Esophagus muscularis mucosa (tissue), 4 donors: ENCODE measurements at places on chromosomes 7 and 10. TPM values are rescaled to one million over a fixed set of nuclear protein-coding genes. Genes with fewer than 3 reads are reported as not detected.

Gene NPTX2
- total RNA-seq: 28.3 TPM

Gene ADAMTS14
- not detected for total RNA-seq

- DNase-seq: no peak
Measured at GRCh38 chr7:153943861-153944260, 108.3 kb upstream of the DPP6 start.

Gene VPS26A
- total RNA-seq: 41.4 TPM

DNA sequence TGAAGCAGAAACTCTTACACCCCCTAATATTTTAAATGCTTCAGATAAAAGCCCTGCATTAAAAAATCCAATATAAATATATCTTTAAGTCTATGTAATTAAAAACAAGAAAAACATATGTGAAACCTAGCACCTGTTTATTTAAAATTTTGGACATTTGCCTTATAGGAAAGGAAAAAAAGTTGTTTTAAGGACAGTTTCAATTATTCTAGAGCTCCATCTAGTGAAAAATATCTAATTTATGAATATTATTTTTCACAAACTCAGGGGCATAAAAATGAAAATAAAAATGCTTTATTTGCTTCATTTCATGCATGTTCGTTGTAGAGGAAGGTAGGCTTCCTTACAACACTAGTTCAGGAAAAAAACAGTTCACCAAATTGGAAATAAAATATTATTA, 26.1 kb downstream of the ENKUR start:
- no peak for DNase-seq

DNA sequence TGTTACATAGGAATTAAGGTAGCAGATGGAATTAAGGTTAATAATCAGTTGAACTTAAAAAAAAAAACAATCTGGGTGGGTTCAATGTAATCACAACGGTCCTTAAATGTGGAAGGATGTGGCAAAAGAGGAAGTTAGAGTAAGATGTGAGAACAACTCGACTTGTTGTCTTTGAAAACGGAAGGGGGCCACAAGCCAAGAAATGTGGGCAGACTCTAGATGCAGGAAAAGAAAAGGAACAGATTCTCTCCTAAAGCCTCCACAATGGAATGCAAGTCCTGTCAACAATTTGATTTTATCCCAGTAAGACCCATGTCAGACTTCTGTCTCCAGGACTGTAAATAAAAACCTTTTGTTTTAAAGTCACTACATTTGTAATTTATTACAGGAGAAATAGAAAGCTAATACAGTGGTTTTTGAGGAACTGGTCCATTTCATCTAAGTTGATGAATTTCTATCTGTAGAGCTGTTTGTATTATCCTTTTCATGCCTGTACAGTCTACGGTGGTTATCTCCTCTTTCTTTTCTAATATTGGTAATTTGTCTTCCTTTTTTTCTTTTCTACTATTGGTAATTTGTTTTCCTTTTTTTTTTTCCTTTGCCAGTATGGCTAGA, 8.6 kb downstream of the MCMBP start:
- peak; percentile 2 for DNase-seq

GRCh38 chr7:153447011-153447410, 605.2 kb upstream of the DPP6 start:
- no peak for DNase-seq

Gene PTPN20
- 2.9 TPM for total RNA-seq

Gene ANXA8L1
- total RNA-seq: not detected

DNA sequence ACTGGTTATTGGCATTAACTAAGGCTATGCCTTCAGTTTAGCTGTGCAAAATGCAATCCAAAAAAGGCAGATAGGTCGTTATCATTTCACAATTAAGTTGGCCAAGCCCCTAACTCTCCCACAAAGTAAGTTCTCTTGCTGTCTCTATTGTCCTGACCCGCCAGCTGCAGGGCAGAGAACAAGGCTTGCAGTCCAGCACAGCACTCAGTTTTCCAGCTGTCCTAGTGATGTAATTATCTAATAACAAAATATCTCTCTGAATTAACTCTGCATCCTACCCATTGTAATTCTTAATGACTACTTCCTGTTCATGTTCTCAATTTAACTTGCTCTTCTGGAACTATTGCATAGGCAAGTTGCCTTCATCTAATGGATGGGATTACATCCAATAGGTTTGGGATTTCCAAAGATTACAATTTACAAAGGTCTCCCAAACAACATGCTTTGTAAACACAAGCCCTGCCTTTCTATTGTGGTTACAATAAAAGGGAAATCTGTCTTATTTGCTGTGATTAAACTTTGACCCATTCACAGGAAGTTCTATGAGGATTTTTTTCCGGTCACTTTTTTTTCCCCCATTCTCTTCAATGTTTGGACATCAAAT, 55.2 kb downstream of the CDK6 start:
- no peak for DNase-seq

DNA sequence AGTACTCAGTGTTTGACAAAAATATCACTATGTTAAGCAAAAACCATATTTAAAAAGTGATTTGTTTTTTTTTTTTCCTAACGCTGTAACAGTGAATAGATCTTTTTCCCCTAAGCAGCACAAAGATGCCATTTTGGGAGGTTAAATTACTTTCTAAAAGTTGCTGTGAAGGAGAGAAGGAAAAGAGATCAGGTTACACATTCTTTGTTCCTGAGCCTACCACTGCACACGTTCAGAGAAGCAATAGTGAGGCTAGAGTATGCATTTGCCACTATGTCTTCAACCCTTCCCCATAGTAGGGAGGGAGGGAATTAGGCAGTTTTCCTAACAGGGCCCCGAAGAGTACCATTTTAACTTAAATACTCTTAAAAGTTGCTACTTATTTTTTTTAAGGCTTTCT, 38.9 kb downstream of the BMPR1A start:
- DNase-seq: no peak

- no peak for DNase-seq
Measured at GRCh38 chr7:123372368-123372767, 162.0 kb downstream of the IQUB start.

GRCh38 chr10:113867904-113868303, 13.4 kb downstream of the NHLRC2 start:
- no peak for DNase-seq

Gene KMT2E
- 109 TPM for total RNA-seq

DNA sequence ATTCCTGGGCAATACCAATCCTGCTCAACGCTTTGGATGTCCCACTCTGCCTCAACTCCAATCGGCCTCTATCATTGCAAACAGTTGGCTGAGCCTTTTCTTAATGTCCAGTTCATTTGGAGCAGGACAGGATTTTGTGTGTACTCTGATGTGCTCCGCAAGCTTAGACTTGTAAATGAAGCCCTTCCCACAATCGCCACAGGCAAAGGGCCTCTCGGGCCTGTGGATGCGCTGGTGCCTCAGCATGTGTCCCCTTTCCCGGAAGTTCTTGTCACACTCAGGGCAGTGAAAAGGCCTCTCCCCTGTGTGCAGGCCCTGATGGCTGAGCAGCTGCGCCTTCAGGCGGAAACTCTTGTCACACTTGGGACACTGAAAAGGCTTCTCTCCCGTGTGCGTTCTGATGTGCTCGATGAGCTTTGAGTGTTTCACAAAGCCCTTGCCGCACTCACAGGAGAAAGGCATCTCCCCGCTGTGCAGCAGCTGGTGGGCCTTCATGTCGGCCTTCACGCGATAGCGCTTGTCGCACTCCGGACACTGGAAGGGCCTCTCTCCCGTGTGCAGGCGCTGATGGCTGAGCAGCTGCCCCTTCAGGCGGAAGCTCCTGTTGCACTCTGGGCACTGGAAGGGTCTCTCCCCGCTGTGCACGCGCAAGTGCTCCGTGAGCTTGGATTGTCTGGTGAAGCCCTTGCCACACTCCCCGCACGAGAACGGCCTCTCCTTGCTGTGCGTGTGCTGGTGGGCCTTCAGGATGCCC, 20.0 kb downstream of the ZNF786 start:
- no peak for DNase-seq

DNA sequence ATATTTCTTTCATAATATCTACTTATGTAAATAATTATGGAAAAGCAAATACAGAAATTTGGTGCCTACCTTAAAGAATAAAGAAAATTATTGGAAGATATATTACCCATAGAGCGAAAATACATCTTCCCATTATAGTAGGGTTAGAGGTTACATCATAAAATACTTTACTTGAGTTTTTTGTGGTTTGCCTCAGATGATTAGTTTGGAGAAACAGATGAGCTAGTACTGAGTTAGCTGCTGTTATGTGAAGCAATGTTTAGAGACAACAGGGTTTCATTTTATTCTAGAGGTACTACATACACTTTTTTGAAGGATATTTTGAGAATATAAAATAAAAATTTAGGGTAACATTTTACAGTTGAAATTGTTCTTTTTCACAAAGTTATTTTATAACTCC, 2.9 kb upstream of the MLLT10 start:
- no peak for DNase-seq

DNA sequence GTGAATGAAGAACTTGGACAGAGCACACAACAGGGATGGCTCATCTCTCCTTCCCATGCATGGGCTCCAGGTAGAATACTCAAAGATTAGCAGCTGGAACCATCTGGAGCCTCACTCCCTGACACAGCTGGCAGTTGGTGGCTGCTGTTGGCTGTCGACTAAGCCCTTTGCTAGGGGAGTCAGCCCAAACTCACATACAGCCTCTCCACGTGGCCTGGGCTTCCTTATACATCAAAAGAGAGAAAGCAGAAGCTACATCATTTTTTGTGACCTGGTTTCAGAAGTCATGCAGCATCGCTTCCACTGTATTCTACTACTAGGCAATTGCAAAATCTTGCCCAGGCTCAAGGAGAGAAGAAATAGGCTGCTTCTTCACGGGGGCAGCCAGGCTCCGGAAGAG, 24.4 kb downstream of the ASNS start:
- no peak for DNase-seq

DNA sequence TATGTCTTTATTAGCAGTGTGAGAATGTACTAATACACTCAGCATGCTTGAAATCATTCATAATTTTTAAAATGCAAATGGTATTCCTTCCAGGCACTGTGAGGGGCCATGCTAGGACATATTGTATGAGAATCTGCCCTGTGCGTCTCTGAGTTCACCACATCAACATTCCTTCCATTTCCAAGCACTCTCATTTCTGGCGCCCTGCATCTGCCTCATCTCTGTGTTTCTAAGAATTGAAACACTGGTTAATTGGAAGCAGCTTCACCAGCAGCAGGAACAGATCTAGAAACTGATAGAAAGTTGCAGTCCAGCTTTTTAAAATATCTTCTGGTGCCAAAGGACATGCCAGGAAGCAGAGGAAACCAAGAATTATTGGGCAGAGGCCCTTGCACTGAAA, 555.9 kb upstream of the DPP6 start:
- DNase-seq: no peak

DNA sequence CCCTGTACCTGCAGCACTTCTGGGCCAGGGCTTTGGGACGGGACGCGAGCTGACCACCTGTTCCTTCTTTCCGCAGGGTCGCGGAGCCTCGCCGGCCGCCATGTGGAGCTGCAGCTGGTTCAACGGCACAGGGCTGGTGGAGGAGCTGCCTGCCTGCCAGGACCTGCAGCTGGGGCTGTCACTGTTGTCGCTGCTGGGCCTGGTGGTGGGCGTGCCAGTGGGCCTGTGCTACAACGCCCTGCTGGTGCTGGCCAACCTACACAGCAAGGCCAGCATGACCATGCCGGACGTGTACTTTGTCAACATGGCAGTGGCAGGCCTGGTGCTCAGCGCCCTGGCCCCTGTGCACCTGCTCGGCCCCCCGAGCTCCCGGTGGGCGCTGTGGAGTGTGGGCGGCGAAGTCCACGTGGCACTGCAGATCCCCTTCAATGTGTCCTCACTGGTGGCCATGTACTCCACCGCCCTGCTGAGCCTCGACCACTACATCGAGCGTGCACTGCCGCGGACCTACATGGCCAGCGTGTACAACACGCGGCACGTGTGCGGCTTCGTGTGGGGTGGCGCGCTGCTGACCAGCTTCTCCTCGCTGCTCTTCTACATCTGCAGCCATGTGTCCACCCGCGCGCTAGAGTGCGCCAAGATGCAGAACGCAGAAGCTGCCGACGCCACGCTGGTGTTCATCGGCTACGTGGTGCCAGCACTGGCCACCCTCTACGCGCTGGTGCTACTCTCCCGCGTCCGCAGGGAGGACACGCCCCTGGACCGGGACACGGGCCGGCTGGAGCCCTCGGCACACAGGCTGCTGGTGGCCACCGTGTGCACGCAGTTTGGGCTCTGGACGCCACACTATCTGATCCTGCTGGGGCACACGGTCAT, 13.3 kb downstream of the GPR146 start:
- DNase-seq: no peak

DNA sequence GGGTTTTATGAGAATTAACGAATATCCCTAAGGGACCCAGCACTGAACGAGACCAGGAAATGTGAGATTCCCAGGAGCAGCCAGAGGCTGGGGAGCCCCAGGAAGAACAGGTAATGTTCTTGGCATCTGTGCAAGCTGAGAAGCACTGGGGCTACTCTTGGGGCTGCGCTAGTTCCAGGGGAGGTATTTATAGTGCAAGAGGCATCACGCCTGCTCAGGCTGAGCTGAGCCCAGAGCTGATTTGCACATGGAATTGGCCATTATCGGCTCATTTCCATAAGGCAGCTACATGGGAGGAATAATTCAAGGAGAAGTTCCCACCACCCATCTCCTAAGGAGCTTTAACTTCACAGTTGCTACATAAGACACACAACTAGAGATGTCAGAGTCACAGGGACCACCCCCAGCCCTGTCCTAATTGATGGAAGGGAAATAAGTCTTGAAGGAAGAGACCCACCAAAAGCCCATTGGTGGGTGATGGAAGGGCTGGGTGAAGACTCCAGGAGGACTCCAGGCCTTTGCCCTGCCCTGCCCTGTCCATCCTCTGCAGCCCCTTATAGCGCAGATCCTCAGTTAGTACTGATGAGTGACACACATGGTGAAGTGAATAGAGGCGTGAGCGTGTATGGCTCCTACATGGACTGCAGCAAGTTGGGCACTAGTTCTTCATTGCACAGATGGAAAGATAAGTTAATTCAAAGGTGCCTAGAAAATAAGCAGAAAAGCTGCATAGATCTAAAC, 178.9 kb downstream of the GRID1 start:
- no peak for DNase-seq

DNA sequence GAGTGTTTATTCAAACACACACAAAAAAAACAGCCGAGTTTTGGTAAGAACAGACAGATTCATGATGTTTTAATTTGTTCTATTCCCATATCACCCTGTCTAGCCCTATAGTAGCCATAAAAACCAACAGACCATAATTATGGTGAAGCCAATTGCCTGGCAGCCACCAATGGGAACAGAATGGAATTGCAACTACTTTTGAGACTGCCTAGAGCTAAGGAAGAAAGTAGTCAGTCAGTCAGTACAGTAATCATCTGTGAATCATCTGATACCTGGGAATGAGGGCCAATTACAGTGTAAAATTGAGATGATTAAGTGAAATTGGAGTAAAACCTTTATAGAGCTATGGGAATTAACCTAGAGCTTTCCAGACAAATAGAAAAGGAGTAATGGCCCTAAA, 952.7 kb upstream of the KCND2 start:
- no peak for DNase-seq

- no peak for DNase-seq
Measured at GRCh38 chr7:68752485-68753178, 845.6 kb upstream of the AUTS2 start.

GRCh38 chr7:69619054-69619453, 20.8 kb downstream of the AUTS2 start:
- DNase-seq: no peak

Gene SPACDR
- total RNA-seq: not detected

GRCh38 chr7:107267138-107267537, 98.3 kb downstream of the HBP1 start:
- DNase-seq: no peak
